Renal cortex interstitium (tissue), 15 donors: ENCODE measurements at places on chromosomes 6 and 20. TPM values are rescaled to one million over a fixed set of nuclear protein-coding genes. Genes with fewer than 3 reads are reported as not detected.

DNA sequence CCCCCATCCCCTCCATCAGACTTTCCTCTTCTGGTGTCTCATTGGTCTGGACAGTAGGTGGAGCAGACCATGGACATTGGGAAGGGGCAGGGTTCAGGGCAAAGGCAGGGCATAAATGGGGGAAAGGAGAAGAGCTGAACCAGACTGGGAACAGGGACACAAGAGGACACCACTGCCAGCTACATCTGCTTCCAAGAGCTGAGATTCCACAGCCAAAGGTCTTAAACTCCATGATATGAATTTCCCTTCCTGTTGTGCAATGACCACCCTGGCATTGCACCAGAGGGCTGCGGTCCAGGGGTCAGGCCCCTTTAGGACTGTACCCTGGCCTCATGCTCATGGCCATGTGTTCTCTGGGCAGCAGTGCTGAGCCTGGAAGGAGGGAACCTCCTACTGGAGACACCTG is 137.9 kb downstream of the MAFB start:
- no peak for DNase-seq

GRCh38 chr6:160303806-160304205 is 44.4 kb upstream of the SLC22A3 start:
- DNase-seq: no peak

DNA sequence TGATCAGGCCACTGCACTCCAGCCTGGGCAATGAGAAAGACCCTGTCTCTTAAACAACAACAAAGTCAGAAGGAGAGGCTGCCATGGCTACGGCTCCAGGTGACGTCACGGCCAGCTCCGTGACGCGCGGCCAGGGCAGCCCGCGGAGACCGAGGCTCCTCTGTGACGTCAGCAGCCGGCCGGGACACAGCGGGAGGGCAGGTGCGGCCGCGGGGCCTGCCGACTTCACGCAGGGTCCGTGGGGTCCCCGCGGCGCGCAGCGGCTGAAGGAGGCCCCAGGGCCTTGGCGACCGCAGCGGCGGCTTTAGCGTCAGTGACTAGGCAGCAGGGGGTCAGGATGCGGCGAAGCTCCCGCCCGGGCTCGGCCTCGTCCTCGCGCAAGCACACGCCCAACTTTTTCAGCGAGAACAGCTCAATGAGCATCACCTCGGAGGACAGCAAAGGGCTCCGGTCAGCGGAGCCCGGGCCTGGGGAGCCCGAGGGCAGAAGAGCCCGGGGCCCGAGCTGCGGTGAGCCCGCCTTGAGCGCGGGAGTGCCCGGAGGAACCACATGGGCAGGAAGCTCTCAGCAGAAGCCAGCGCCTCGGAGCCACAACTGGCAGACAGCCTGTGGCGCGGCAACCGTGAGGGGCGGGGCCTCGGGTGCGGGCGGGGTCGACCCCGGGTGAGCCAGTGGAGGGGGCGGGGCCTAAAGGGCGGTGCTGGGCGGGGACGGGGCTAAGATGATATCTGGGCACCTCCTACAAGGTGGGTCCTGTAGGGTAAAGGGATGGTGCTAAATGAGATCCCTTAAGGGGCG is at the start of gene SPAG4:
Gene SPAG4 (plus strand): TSS at position 163 of the 798 bp plus-strand sequence. CDS start 175 bp downstream, at position 338.
- peak; percentile 93 for DNase-seq

GRCh38 chr6:22570185-22570551 is 802 bp downstream of the HDGFL1 start:
- no peak for DNase-seq

- no peak for DNase-seq
These were observed 289.6 kb downstream of the PREX1 start for GRCh38 chr20:48538058-48538825.

DNA sequence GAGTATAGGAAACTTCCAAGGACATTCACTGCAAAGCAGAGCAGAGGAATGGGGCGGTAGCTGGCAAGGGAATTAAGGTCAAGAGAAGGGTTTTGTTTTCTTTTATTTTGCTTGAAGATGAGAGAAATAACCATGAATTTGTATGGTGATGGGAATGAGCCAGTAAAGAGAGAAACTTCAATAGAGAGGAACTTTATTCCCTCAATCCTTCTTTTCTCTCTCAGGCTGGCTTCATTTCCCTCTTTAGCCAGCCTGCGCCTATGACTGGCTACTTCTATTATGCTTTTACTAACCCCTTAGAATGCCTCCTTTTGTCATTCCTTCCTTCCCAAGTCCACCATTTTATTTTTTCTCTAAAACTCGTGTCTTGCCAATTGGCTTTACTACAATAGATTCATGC is 101.4 kb upstream of the CEP85L start:
- DNase-seq: no peak

DNA sequence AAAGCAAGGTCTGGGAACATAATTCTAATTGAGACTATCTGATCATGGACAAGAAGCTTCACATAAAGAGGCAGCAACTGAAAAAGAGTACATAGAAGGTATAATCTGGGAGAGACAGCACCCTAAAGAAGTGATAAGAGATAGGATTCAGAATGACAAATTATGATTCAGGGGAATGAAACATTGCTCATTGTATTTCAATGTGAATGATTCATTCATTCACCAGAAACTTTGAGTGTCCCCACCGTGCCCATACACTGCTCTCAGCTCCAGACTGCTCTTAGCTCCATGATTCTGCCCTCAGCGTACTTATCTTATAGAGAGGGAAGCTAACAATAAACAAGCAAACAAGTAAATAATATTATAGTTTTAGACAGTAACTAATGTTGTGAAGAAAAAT is 329.3 kb upstream of the IRAK1BP1 start:
- no peak for DNase-seq

DNA sequence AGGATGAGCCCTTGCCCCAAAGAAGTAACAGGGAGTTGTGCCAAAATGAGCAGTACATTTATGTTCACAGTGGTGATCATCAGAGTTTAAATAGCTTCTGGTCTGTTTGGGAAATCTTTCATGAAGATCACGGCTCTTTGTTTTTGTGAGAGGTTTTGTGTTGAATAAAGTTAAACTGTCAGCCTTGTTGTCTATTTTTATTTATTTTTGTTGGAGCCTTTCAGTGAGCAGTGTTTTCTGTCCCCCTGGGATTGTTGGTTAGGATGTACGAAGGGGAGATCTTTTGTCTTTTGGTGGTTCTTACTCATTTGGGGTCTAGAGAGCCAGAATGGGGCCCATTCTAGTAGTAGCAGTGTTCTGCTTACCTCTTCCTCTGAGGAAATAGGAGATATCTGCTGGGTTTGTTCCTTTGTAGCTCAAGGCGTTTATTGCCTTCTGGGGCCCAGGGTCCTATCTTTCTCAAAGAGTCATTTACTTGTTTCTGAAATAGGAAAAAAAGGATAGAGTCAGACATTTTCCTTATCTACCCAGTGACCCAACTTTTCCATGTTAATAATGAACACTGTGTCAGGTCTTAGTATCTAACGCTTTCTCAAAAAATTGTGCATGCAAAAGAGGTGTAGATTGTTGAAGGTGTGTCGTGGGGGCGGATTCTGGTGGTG is 157.4 kb downstream of the JARID2 start:
- DNase-seq: no peak

DNA sequence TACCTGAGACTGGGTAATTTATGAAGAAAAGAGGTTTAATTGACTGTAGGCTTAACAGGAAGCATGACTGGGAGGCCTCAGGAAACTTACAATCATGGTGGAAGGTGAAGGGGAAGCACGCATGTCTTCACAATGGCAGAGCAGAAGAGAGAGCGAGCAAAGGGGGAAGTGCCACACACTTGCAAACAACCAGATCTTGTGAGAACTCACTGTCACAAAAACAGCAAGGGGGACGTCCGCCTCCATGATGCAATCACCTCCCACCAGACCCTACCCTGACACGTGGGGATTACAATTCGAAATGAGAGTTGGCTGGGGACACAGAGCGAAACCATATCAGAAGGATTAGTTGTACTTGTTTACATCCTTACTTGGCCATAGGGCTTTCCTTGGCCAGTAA is 49.7 kb downstream of the FIG4 start:
- DNase-seq: no peak

- DNase-seq: no peak
These were observed 16.3 kb downstream of the RIN2 start for GRCh38 chr20:19774135-19774933.

DNA sequence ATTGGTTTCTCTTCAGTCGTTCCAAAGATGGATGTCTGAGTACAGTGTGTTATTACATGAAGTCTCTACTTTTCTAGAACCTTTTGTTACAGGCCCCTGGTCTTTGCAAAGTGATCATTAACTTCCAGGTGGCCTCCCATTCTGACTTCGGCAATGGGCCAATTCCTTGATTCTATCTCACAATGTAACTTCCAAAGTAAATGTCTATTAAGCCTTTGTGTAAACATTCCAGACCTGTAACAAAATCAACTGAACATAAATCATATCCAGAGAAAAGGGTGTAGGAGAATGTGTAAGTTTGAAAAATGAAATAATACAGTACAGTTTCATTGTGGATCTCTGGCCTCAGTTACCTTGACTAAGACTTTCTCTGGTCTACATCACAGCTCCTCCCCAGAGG is 187.8 kb upstream of the JAG1 start:
- no peak for DNase-seq

DNA sequence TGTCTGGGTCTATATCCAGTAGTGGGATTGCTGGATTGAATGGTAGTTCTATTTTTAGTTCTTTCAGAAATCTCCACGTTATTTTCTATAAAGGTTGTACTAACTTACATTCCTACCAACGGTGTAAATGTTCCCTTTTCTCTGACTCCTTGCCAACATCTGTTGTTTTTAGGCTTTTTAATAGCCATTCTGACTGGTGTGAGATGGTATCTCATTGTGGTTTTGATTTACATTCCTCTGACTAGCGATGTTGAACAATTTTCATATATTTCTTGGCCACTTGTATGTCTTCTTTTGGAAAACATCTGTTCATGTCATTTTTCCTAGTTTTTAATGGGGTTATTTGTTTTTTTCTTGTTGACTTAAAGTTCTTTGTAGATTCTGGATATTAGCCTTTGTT is 99.3 kb downstream of the BMP2 start:
- no peak for DNase-seq

DNA sequence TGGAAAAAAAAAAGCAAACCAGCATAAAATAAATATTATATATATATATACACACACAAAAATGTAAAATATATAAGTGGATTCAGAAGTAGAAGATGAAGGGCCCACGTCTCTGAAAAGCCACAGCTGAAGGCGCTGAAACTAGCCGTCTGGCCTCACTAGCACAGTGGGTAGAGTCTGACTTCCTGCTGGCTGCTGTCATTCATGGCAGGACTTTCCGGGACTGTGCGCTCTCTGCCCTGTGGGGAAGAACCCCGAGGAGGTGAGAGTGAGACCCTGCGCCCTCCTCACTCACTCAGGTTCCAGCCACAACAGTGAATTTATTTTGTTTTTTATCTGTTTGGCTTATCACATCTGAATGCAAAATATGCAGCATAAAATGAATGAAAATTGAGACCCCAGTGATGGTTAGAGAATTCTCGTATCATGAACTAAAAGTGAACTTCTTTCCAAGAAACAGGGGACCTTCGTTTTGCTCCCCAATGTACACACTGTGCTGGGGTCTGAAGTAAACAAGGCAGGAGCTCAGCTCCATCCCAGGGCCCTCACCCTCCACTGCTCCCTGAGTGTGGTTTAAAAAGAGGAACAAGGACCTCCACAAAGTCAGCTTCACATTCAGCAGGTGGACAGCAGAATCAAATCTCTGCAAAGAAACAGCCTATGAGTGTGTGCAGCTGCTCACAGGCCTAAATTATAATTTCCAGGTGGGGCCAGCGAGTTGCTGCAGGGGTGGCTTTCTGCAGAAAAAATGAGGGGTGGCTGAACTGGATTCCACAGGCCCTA is 1.3 kb upstream of the RAMACL start:
- DNase-seq: no peak

- DNase-seq: no peak
These were observed 23.1 kb downstream of the NEDD9 start for GRCh38 chr6:11209369-11209768.

DNA sequence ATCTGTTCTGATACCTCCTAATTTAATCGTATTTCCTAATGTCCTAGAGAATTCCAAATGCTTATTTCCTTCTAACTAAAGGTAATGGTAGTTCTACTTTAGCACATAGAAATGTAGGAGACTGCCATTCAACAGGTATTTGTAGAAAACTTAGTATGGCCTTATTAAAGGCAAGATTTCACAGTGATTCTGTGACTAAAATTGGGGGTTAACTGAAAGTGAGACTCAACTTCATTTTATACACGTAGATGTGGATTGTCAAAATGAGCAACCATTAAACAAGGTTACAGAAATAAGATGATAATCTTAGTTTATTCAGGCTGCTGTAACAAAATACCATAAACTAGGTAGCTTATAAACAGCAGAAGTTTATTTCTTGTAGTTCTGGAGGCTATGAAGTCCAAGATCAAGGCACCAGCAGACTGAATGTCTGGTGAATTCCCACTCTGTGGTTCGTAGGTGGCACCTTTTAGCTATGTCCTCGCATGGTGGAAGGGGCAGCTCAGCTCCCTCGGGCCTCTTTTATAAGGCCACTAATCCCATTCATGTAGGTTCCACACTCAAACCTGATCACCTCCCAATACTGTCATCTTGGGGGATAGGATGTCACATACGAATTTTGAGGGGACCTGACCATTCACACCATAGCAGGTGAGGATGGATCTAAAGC is 38.7 kb downstream of the TAB2 start:
- DNase-seq: no peak

DNA sequence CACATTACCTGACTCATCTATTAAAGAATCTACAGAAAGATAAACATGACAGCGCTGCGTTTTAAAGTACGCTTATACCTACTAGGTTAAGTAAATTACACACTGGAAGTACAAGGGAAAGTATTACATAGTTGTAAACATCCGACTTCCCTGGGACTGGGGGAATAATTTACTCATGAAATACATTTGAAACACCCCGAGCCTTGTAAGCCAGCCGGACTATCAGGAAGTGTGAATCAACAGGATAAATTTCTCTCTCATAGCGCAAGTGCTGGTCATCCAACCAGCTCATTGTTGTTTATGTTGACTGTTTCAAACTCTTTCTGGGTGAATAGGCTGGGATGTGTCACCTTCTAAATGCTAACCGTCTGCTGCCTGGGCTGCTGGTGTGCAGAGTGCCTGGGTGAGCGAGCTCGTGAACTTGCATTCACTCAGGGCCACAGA is 4.9 kb downstream of the BMP6 start:
- DNase-seq: no peak

DNA sequence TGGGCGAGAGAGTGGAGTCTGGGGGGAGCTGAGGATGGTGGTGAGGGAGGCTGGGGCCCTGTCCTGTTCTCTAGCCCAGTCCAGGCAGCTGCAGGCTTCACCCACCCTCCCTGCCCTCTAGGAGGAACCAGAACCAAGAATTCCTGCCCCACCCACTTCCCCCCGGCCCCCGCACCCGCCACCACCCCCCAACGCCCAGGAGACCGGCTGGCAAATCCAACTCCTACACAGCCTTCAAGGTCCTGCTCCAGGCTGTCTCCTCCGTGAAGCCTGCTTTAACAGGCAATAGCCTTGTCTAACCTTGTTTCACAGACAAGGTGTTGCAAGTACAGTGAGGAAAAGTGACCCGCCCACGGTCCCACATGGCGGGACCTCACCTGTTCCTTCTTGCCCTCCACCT is 2.4 kb downstream of the SPDEF start:
- DNase-seq: no peak

- peak; percentile 67 for DNase-seq
These were observed 7.6 kb downstream of the TREM1 start for GRCh38 chr6:41278699-41279405.

- no peak for DNase-seq
These were observed 121.7 kb downstream of the TNFRSF21 start for GRCh38 chr6:47187893-47188587.

The TMEM170B gene
- polyA plus RNA-seq: 9.1 TPM

The CAP2 gene
- 13.3 TPM for polyA plus RNA-seq

The FOXO3 gene
- 50.6 TPM for polyA plus RNA-seq

The MANEA gene
- polyA plus RNA-seq: 29.1 TPM
